RPMI7951 (cell line): ENCODE measurements at places on chromosomes 3 and 15. TPM values are rescaled to one million over a fixed set of nuclear protein-coding genes. Genes with fewer than 3 reads are reported as not detected.

ANKRD63 gene
- total RNA-seq, result not detected in 2 replicates

LAMB2 gene
- 209 and 244 TPM in 2 replicates for total RNA-seq

- DNase-seq, result peak; percentile 50
These were observed 121.7 kb downstream of the CBLB start for GRCh38 chr3:105747060-105747541.

SLC9A9 gene
- 0.84 and 3.6 TPM in 2 replicates for total RNA-seq

GRCh38 chr3:105944276-105944675 is 75.5 kb upstream of the CBLB start:
- peak; percentile 32 for DNase-seq

GRCh38 chr3:195348426-195349115 is 77.6 kb upstream of the XXYLT1 start:
- DNase-seq, result no peak

- DNase-seq, result no peak
These were observed 6.8 kb downstream of the ABHD2 start for GRCh38 chr15:89095073-89095472.

GOLGA6D gene
- not detected in 2 replicates for total RNA-seq

DNA sequence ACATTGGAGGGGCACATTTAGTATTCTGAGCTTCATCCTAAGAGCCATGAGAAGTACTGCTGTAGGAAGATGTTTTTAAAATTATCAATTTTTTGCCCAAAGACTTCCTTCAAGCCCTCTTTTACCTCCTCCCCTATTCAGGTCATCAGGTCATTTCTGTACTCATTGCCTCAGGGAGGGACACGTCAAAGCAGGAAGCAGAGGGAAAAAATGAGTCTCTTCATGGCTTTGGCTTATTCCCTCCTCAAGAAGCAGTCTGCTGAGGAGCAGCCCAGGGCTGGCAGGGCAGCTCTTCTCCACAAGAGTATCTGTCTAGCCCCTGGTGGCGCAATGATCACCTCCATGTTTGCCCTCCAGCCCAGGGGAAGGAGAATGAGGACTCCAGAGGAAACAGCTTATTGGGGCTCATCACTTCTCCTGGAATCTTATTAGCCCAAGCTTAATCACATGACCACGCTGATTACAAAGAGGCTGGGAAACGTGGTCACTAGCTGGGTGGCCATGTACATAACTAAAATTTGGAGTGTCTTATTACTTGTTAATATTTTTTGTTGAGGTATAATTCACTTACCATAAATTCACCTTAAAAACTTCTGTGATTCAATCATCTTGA is 44.2 kb upstream of the GATA2 start:
- peak; percentile 27 for DNase-seq

GABRR3 gene
- total RNA-seq, result not detected in 2 replicates

GRCh38 chr3:190322604-190323245 is 479 bp upstream of the CLDN1 start:
- no peak for DNase-seq

GRCh38 chr15:74778599-74778970 is 3.3 kb upstream of the CSK start:
- DNase-seq, result no peak

IP6K1 gene
- total RNA-seq, result 26.4 and 32.5 TPM in 2 replicates

ARNT2 gene
- 1.5 and 2.3 TPM in 2 replicates for total RNA-seq

TICRR gene
- 9.0 and 11.7 TPM in 2 replicates for total RNA-seq

DNA sequence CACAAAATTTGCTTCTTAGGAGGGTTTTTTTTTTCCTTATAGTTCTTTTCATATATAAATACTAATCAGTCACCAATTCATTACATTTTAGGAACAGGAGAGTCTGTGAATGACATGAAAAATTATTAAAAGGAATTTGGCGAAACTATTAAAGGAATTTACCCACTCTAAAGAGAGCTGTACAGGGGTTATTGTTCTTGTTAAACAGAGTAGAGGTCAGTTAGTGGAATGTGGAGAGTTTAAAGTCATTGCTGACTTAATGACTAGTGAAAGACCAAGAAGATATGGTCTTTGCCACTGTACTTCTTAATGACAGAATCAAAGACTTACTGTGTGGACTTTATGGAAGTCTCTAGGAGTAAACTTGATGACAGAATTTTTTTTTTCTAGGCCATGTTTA is 333.6 kb upstream of the C2CD4B start:
- no peak for DNase-seq

GRCh38 chr3:189699885-189700284 is 68.7 kb downstream of the TP63 start:
- DNase-seq, result no peak

DNA sequence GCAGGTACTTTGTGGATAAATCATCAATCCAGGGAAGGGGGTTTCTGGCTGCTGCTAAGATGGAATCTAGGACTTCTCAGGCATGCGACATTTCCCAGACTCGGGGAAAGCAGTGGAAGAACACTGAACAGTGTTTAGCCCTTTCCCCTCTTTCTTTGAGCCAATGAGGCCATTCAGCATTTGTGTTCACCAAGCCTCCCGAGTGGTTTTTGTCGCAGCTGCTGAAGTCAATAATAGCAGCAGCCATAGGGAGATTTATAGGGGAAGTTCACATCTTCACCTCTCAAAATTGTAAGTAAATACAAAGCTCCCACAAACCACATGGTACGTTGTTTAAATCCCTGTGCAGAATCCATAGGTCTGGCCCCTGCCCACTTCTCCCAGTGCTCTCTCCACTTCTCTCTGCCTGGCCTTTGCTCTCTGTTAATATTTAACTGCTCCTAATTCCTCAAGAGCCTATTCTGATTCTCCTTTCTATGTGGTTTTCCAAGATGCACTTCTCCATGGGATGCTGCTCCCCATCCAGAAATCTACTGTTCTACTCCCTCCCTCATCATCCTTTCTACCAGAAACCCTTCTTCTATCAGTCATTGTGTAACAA is 230.7 kb downstream of the SHQ1 start:
- no peak for DNase-seq

- no peak for DNase-seq
These were observed 28.4 kb upstream of the MAGI1 start for GRCh38 chr3:66066963-66067617.

GRCh38 chr3:167033866-167034265 is 346.2 kb downstream of the ZBBX start:
- DNase-seq, result no peak

- DNase-seq, result no peak
These were observed 283.8 kb downstream of the GABRG3 start for GRCh38 chr15:27254801-27255200.

BRK1 gene
- total RNA-seq, result 301 and 331 TPM in 2 replicates

GRCh38 chr15:60966316-60966715 is 262.8 kb downstream of the RORA start:
- no peak for DNase-seq

CHDH gene
- total RNA-seq, result not detected in 2 replicates

DNA sequence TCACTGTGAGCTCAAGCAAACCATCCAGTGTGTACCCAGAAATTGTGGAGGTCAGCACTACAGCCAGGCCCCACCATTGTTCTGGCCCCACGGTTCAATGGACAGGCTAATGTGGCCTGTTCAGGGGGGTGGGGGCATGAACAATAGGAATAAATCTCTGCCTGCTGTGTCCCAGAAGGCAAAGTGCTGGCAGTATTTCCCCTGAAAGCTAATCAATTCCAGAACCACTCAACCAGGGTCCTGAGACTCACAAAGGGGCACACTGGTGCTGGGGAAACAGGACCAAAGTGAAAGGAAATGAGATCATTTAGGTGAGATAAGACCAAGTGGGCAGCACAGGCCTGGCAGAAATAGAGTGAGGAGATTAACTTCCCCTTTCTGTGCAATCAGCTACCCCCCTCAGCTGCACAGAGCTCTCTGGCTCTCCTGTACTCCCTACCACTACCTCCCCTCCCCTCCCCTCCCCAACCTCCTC is 11.5 kb downstream of the CRYGS start:
- DNase-seq, result no peak

PLA2G4D gene
- total RNA-seq, result not detected in 2 replicates

GRCh38 chr15:57251941-57252340 is 124.4 kb upstream of the CGNL1 start:
- no peak for DNase-seq
